KG1 (cell line): ENCODE measurements at places on chromosomes 16 and 17.

DNA sequence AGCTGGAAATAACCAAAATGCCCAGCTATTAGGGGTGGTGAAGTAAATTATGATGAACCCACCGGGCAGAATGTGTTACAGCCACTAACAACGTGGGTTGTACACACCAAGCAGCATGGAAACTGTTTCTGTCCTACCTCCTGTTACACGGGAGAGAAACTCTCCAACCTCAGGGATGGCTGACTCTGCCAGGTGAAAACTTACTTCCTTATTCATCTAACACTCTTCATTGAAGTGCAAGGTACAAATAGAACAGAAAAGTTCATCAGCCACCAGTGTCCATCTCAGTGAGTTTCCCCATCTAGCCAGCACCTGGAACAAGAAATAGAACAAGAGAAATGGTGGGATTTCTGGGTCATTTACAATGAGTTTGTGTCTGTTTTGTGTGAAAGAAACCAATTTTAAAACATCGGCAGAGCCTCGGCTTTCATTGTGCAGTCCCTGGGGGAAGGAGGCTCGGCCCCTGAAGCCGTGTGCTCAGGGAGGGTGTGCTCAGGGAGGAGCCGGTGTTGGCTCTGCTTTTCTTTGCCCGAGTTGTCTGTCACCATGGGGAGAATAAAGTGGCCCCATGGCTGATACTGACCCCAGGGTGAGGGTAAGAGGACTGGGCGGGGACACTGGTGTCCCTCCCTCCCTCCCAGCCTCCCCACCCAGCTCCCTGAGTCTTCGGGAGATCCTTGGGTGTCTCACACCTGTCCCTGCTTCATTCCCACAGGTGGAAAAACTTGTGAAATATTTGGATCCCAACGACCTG is 39.8 kb downstream of the RAB11FIP4 start:
- no peak for DNase-seq

- DNase-seq = peak; percentile 45
Observed at GRCh38 chr17:81295676-81296381, 722 bp upstream of the SLC38A10 start.

DNA sequence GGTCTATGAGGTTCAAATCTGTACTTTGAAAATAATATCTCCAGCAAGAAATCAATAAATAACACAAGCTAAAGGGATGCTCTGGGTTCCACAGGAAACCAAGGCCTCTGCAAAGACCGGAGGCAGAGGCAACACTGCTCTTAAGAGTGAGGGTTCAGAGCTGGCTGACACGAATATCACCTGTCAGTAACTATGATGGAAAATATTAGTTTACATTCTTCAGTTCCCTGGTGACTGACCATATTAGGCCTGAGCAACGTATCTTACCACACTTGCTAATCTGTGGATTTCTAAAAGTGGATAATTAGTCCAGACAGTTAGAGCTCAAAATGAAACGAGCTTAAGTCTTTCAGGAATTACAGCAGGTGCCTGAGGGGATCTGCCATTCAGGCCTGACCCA is 459.3 kb downstream of the HS3ST3B1 start:
- DNase-seq = no peak

DNA sequence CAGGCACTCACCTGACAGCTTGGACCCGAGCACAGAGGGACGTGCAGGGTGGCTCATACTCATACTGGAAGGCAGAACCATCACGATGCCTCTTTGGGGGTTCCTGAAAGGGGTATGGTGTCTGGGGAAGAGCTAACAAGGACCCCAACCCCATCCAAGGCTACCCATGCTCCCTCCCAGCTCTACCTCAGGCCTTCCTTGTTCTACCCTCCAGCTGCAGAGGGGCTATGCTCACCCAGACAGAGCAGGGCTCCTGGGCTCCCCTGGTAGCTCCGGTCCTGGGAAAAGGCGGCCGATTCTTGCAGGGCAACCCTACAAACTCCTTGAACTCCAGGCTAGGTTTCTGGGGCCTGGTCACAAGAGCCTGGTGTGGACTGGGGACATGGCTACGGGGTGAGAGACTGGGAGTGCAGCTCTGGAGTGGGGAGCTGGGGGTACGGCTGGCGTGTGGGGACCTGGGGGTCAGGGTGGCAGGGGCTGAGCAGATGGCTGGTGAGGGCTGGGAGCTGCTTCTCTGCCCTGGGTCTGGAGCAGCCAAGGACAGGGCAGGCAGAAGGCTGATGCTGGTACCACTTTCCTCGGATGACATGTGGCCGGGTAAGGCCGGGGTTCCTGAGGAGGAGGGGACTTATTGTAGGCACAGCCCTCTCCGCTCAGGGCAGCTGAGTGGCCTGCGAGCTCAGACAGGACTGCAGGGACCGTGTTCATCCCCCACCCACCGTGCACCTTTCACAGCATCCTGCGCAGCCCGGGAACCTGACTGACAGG is 2.1 kb downstream of the ACD start:
- no peak for DNase-seq

- no peak for DNase-seq
Observed at GRCh38 chr17:34252444-34253138, 2.5 kb upstream of the CCL2 start.

DNA sequence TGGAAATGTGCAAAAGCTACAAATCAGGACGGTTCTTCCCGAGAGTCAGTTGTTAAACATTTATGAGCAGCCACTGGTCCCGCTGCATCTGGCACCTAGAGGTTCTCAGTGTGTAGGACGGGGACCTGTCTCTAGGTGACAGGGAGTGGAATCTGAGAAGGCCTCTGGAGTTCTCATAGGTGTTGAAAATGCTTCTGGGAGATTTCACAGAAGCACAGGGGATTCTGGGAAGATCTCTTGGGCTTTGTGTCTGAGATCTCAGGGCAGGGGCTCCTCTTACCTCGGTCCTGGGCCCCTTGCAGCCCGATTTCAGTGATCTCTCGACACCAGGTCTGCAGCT is 8.9 kb downstream of the ALOX15 start:
- DNase-seq = no peak

- DNase-seq = no peak
Observed at GRCh38 chr17:76543482-76543825, 3.6 kb downstream of the PRCD start.

DNA sequence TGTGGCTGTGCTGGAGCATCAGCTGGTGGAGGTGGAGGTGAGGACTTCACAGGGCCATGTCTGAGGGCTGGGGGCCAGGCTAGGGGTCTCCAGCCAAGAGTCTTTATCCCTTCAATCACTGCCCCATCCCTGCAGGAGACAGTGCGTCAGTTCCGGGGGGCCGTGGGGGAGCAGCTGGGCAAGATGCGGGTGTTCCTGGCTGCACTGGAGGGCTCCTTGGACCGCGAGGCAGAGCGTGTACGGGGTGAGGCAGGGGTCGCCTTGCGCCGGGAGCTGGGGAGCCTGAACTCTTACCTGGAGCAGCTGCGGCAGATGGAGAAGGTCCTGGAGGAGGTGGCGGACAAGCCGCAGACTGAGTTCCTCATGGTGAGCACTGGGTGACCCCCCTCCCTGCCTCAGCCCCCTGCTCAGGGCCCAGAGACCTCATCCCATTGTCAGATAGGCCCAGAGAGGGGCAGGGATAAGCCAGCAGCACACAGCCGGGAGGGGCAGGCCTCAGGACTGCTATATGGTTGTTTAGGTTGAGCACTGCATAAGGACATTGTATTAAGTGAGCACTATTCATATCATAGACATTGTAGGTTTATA is 2.3 kb upstream of the PYDC1 start:
- no peak for DNase-seq

DNA sequence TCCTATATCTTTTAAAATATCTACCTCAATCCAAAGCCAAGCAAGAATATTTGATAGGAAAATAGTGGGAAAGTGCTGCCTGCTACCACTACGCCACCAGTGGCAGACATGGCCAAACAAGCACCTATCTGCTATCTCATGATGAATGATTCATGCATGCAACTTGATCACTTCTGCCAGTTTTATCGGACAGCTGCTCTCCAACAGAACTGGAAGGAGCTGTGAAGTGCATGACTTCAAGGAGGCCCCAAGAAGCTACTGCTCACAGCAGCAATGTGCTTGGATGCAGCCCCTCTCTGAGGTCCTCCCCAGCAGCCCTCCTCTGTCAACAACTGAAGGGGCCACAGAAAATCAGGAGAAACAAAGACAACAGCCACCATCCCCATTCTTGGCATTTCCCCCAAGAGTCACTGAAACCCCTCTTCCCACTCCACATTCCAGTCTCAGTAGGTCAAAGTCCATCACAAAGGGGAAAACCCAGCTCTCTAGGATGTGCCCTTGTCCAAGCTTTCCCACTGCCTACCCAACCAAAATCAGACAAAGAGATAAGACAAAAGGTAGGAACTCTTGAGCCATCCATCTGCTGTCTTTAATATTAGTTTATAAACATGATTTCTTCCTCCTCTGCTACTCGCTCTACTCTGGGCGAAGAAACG is 215.3 kb downstream of the C16orf78 start:
- no peak for DNase-seq

DNA sequence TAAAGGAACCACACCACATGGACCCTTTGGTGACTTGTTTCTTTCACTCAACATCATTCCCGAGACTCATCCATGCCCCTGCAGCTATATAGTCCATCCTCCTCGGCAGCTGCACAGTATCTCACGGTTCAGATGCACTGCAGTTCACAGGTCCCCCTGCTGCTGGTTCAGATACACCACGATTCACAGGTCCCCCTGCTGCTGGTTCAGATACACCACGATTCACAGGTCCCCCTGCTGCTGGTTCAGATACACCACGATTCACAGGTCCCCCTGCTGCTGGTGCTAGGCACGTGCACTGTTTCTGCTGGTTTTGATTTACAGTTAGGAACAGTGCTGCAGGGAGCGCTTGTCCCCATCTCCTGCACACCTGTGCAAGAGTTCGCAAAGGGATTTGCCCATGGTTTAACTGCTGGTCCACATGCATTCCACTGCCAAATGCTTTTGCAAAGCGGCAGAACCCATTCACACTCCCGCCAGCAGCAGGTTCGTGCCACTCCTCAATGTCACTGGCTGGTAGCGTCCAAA is 3.8 kb downstream of the HSDL1 start:
- no peak for DNase-seq

GRCh38 chr17:49755663-49756283 is 8.2 kb downstream of the FAM117A start:
- no peak for DNase-seq

DNA sequence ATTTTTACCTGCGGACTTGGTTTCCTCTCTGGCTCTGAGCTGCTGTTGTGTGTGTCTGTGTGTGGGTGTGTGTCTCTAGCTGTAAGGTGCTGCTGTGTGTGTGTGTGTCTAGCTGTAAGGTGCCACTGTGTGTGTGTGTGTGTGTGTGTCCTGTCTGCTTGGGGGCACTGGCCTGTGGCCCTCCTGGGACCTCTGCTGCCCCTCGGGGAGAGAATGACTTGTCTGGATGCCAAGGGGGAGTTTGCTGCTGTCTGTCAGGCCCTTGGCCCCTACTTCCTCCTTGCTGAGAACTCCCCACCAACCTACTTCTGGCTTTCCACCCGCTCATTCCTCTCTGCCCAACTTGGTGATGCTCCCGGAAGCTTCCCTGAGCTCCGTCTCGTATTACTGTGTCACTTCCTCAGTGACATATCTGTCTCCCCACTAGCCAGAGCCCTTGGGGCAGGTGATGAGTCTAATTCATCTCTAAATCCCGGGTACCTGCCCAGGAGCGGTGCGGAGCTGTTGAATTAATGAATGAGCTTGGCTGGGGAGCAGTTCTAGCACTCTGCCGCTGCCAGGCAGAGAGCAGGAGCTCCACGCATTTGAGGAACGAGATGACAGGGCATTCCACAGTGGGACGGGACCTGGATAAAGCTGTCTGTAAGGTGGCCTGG is 3.5 kb upstream of the LASP1NB start:
- no peak for DNase-seq

- no peak for DNase-seq
Observed at GRCh38 chr17:14827396-14827919, 437.7 kb downstream of the PMP22 start.

DNA sequence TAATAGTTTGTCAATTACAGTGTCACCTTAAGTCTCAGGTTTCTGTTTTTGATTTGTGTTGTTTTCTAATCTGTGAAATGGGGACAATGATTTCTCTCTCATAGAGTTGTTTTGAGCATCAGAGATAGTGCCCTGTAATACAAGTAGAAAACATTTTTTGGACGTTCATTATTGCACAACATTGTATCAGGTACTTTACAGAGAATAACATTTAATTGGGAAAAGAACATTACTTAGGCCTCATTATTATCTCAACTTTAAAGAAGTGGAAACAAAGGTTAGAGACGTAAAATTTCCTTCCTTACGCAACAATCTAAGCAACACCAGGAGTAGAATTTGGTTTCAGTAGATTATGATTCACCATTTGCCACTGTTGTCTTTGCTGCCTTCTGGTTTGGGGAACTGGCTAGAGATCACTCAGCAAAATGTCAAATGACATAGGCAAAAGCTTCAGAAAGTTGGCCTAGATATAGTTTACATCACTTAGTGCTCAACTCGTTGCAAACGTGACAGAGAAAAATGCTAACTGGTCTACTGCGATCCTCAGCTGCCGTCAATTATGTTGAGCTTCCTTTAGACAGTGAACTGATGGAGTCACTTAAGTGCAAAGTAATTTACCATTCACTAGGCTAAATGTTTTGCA is 1026.8 kb downstream of the CDH11 start:
- DNase-seq = no peak

- DNase-seq = no peak
Observed at GRCh38 chr16:88407807-88408206, 25.0 kb downstream of the ZNF469 start.

- DNase-seq = no peak
Observed at GRCh38 chr17:16329519-16330271, 23.6 kb downstream of the CENPV start.

GRCh38 chr16:66133643-66134338 is 232.7 kb upstream of the CDH5 start:
- DNase-seq = no peak

DNA sequence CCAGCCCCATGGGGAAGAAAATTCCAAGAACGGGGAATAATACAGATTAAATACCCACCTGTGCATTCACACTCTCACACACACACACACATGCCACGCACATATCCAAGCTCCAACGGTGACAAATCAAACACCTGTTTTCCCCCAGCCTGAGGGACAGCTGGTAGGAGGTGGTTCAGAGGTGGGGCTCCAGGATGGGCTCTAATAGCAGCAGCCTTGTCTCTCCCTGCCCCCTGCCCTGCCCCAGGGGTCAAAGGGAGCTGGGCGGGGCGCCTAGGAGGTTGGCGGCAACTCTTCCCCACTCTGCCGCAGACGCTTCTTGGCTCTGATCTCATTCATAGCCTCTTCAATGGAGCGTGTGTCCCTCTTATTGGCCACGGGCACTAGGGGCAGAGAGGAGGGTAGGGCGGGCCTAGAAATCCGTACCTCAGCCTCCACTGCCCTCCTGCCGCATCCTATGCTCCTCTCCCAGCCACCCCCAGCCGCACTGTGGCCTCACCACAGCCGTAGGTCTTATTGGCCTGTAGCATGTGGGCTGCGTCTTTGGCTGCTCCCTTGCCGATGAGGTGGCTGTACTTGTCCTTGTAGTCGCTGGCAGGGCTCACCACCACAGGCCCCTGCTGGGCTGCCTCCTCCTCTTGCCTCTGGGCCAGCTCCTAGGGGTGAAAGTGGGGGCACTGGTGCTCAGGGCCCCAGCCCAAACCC is 8.2 kb downstream of the SPAG7 start:
- DNase-seq = no peak

DNA sequence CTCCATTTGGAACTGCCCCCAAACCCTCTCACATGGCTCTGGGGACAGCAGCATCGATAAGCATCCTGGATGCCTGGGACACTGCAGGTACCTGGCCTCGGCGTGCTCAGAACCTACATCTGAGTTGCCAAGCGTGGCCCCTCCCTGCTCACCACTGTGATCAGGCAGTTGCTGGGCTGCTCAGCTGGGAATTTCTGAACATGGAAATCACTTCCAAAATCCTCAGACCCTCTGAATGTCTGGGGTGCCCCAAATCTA is 6.3 kb downstream of the CDH5 start:
- no peak for DNase-seq
